Smooth muscle cell of the pulmonary artery (primary cell): ENCODE measurements at places on chromosomes 7 and 10. TPM values are rescaled to one million over a fixed set of nuclear protein-coding genes. Genes with fewer than 3 reads are reported as not detected.

Gene SPRN
- total RNA-seq: 0.39 and 1.6 TPM in 2 replicates

Gene CLDN4
- 0.26 TPM in 2 replicates for total RNA-seq

Gene TRIM50
- total RNA-seq: not detected in 2 replicates

Gene ATP6V0A4
- 0.10 TPM in 1 of 2 replicates, not detected in the other for total RNA-seq

Gene TMEM196
- total RNA-seq: not detected in 2 replicates

Gene CNNM1
- 0.07 and 0.17 TPM in 2 replicates for total RNA-seq

Gene PRF1
- not detected in 2 replicates for total RNA-seq

Gene CLIP2
- total RNA-seq: 78.6 and 80.5 TPM in 2 replicates

Gene IFIT1B
- 0.03 TPM in 1 of 2 replicates, not detected in the other for total RNA-seq

Gene CLDN3
- not detected in 2 replicates for total RNA-seq

Gene LRGUK
- total RNA-seq: 0.10 and 0.13 TPM in 2 replicates

Gene CYP3A5
- not detected in 2 replicates for total RNA-seq

Gene HOXA7
- 0.13 TPM in 1 of 2 replicates, not detected in the other for total RNA-seq

Gene PDE6C
- total RNA-seq: not detected in 2 replicates

Gene MTERF1
- total RNA-seq: 9.0 and 9.3 TPM in 2 replicates

Gene PIP
- total RNA-seq: not detected in 2 replicates

Gene ZNF503
- 12.8 and 19.7 TPM in 2 replicates for total RNA-seq

Gene CYP17A1
- not detected in 2 replicates for total RNA-seq

Gene RPA3
- 6.8 and 15.4 TPM in 2 replicates for total RNA-seq

Gene TMEM176A
- total RNA-seq: not detected in 2 replicates

Gene ACTL6B
- total RNA-seq: not detected in 2 replicates

Gene PHTF2
- total RNA-seq: 38.9 and 41.4 TPM in 2 replicates
